DMS79 treated with DMSO at 0.1 percent for 48 hours (cell line): ENCODE measurements at places on chromosomes 2 and 18.

GRCh38 chr2:141496810-141497209 lies 634.0 kb downstream of the LRP1B start:
- DNase-seq = no peak

DNA sequence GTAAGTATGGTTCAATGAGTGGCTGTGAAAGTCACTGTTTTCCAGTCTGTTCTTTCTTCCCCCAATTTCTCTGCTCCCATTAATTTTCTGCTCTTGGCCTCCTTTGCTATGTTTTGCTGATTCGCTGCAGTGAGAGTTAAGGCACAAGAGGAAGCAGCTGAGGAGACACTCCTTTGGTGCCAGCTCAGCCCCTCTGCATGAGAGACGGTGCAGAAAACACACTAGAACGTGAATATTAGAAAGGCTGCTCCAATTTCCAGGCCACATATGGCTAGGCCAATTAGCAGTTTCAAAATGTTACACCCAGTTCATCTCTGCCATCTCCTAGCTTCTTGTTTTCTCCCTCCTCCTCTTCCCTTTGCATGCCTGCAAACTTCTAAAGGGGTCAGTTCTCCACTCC lies 38.9 kb downstream of the AKAIN1 start:
- DNase-seq = no peak

DNA sequence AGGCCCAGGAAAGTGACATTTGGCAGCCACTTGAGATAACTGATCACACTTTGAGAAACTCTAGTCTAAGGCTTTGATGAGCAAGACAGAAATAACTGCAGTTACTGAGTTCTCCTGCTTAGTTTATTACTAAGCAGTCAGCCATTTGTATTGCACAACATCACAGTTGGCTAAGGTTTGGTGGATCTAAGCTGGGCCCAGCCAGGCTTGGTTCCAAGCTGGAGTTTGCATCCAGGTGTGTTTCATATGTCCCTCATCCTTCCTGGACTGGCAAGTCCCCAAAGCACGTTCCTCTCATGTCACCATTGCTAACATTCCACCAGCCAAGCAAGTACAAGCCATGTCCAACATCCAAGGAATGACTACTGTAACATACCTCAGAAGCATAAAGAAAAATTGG lies 71.3 kb upstream of the ZNF532 start:
- DNase-seq = no peak

DNA sequence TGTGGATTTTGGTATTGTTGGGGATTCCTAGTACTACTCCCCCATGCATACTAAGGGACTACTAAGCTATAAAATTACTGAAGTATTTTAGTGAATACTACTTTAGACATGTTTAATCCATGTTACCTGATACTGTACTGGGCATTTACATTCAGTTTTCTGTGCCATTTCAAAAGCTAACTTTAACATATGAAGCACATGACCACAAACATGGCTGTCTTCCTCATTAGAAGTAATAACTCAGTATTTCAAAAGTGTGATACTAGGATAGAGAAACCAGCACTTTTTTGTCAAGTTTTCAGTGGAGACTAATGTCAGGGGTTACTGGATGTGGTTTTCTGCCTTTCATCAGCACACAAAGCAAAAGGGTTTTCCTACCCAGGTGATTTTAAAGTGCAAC lies 27.9 kb downstream of the WDR33 start:
- no peak for DNase-seq
